ENCODE measurements at places on chromosomes 1 and 21.

GRCh38 chr1:935751-936231 is 12.1 kb downstream of the SAMD11 start:
- DNase-seq = no peak

- no peak for DNase-seq
Observed at GRCh38 chr1:172320733-172321132, 99.8 kb upstream of the C1orf105 start.

DNA sequence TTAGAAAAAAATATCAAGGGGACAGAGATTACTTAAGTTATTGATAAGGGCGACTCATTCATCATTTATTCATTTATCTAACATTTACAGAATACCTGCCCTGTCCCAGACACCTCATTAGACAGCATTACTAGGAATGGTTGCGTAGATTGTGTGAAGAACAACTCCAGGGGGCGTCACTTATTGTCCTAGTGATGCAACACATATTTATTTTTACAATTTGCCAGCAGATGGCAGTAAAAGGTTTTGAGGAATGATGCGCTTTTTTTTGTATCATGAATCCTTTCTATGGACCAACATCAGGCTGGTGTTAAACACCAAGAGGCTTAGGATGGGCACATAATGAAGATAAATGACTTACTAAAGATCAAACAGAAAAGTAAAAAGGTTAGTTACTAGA is 5.5 kb downstream of the NCAM2 start:
- DNase-seq = no peak

- no peak for DNase-seq
Observed at GRCh38 chr1:220921971-220922635, 42.9 kb downstream of the HLX start.

GRCh38 chr1:107785496-107786202 is 179.3 kb downstream of the VAV3 start:
- DNase-seq = no peak

DNA sequence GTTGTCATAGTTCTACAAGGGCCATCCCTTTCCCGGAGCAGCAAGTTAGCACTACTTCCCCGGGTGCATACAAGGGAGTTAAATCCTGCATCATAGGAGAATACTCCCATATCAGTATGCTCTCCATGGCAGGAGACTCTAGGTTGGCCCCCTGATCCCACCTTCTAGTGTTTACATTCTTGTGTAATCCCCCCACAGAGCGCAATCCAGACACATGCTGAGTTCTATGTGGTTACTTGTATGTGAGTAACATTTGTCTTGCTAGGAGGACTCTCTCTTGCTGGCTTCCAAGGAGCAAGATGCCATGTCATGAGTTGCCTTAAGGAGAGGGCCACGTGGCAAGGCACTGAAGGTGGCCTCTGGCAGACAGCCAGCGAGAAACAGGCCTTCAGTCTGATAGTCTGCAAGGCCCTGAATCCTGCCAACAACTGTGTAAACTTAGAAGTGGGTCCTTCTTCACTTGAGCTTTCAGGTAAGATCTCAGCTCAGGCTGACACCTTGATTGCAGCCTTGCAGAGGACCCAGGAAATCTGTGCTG is 155.3 kb downstream of the CDC7 start:
- DNase-seq = no peak

- no peak for DNase-seq
Observed at GRCh38 chr1:56931686-56932085, 34.1 kb downstream of the C8B start.

GRCh38 chr21:36820176-36821031 is 121.5 kb downstream of the SIM2 start:
- DNase-seq = no peak

- no peak for DNase-seq
Observed at GRCh38 chr21:42276076-42276475, 39.1 kb downstream of the TFF3 start.

DNA sequence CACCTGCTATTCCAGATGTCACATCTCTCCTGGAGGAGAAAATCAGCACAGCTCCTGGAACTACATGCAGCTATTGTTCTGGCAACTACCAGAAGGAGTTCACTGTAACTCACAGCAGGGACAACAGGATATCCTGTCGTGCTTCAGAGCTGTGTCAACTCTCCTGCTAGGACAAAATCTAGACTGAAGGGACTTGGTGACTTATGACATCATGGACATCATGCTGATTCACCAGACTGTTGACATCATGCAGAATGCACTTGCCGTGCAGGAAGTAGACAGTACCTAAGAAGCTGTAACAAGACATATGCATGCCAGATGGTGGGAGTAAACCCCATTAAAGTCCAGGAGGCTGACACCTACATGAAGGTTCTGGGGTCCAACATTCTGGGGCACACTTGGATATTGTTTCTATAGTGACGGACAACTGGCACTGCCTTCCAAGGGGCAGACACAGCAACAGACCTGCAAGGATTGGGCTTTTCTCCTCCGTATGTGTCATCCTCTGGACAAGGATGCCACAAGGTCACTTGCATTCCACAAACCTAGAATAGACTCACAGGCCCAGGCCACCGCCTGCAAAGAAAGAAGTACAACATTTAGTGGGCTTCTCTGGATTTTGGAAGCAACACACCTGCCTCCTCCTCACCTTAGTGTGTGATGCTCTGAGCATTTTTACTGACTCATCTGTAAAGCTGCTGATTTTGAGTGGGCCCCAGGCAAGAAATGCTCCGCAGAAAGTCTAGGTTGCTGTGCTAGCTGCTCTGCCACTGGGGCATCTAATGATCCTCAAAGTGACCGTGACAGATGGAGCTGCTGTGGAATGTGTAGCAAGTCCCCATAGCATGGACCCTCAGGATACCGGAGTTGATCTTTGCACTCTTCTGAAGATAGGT is 249.2 kb downstream of the MATN1 start:
- DNase-seq = no peak

GRCh38 chr1:163085904-163086268 is 16.7 kb downstream of the RGS4 start:
- no peak for DNase-seq

- peak; percentile 50 for DNase-seq
Observed at GRCh38 chr1:110069404-110070281, 829 bp downstream of the ALX3 start.

GRCh38 chr1:187689129-187689528 is 860.4 kb downstream of the PLA2G4A start:
- no peak for DNase-seq

GRCh38 chr1:243490748-243491686 is 235.2 kb downstream of the SDCCAG8 start:
- DNase-seq = no peak

GRCh38 chr1:161088587-161089110 is 709 bp downstream of the NECTIN4 start:
- DNase-seq = no peak

Data from activated T-cell treated with anti-CD3 and anti-CD28 coated beads, Interleukin-2, amount 50 U/mL, for 24 hours (primary cell).